Bronchus fibroblast of lung (primary cell): ENCODE measurements at places on chromosomes 3 and 15. TPM values are rescaled to one million over a fixed set of nuclear protein-coding genes. Genes with fewer than 3 reads are reported as not detected.

MYH15 gene
- under 0.01 TPM in 2 replicates for total RNA-seq

NAALADL2 gene
- total RNA-seq: 1.0 and 3.4 TPM in 2 replicates

CLDN16 gene
- total RNA-seq: not detected in 2 replicates

ZPLD1 gene
- total RNA-seq: not detected in 2 replicates

EHHADH gene
- total RNA-seq: 6.2 and 7.9 TPM in 2 replicates

SLC2A2 gene
- total RNA-seq: not detected in 2 replicates

LRRC15 gene
- total RNA-seq: not detected in 2 replicates

RNF123 gene
- total RNA-seq: 21.7 and 22.0 TPM in 2 replicates

IQCH gene
- 1.9 and 3.5 TPM in 2 replicates for total RNA-seq

CAMK2N2 gene
- not detected in 2 replicates for total RNA-seq

PLOD2 gene
- total RNA-seq: 49.2 and 56.5 TPM in 2 replicates

SLC9C1 gene
- under 0.01 TPM in 1 of 2 replicates, not detected in the other for total RNA-seq

PODXL2 gene
- total RNA-seq: 7.1 and 8.0 TPM in 2 replicates

CHRNA5 gene
- 1.0 and 4.3 TPM in 2 replicates for total RNA-seq

NOX5 gene
- total RNA-seq: 0.15 TPM in 1 of 2 replicates, not detected in the other

SERINC4 gene
- 0.15 TPM in 1 of 2 replicates, not detected in the other for total RNA-seq

FBXL2 gene
- total RNA-seq: 12.3 and 14.3 TPM in 2 replicates

TGM5 gene
- total RNA-seq: not detected in 2 replicates

CFAP91 gene
- 0.45 and 0.50 TPM in 2 replicates for total RNA-seq
